T-helper 1 cell (primary cell): ENCODE measurements at places on chromosomes 4 and X.

DNA sequence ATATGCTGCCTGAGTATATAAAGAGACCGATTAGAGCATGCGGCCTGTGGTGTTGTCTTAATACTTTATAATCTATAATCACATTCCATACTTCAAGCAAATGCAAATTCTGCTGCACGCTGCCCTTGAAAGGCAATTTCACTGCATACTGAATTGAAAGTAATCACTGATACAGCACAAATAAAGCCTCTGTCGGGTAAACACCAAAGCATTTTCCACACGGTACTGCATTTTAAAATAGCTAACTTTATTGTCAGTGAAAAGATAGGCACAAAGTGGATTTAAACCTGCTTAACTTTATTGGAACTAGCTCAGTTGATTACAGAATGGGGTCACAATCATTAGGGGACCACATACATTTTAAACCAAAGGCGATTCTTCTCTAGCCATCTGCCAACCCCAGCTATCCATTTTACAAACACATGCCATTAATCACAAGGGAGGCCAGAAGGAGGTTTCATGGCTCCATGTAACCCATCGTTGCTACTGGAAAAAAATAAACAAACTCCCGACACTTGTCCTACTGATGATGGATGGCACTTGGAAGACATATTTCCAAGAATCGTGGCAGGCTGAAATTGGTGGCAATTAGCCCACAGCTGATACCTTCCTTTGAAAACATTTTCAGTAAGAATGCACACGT lies 65.9 kb downstream of the AMOT start:
- DNase-seq: no peak

DNA sequence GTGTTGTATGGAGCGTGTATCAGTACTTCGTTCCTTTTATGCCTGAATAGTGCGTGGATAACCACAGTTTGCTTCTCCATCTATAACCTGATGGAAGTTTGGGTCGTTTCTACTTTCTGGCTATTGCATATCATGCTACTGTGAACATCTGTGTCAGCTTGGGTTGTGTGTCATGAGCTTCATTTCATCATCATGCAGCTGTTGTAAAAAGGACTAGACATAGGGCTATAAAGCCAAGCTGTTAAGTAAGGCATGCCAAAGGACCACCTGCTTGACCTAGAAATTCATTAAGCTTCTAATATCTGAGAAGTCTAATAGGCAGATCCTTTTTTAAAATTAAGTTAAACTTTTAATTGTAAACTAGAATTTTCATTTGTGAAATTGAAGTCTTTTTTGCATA lies 18.4 kb downstream of the SMS start:
- no peak for DNase-seq

DNA sequence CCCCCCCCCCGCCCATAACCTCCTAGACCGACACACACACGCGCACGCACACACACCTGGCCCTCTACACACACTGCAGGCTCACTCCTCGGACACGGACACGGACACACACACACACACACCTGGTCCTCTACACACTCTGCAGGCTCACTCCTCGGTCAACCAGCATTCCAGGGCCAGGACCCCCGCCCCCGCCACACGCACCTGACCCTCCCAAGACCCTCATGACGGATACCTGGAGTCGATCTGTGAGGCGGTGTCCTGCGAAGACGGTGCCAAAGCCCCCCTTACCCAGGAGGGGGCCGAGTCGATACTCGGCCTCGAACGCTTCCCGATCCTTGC lies 552 bp downstream of the PIM2 start:
- DNase-seq: no peak

DNA sequence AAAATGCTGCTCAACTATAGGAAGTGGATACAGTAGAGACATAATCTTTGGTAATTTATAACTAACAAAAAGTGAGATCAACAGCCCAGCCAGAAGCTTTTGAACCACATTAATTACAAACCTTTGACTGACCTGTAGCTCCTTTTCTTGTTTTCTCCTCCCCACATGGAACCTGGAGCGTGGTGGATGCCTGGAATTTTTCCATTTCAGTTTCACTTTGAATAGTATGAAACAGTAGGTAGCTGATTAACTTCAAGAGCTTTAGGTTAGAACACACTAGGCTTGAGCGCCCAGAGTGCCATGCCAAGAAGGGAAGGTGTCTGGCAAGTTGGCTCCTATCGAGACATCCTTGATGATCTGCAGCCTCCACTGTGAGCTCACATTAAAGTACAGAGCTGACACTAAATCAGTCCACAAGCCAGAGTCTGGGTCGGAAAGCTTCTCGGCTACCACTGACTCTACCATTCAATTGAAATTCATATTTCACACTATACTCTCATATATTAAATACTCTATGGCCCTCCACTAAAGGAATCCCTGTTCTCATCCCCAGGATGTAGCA lies 143.4 kb downstream of the GLRA2 start:
- no peak for DNase-seq

GRCh38 chr4:82461710-82462109 lies 31.3 kb downstream of the ENOPH1 start:
- DNase-seq: no peak

- DNase-seq: no peak
These were observed 1548.7 kb downstream of the PCDH7 start for GRCh38 chr4:32268863-32269262.

DNA sequence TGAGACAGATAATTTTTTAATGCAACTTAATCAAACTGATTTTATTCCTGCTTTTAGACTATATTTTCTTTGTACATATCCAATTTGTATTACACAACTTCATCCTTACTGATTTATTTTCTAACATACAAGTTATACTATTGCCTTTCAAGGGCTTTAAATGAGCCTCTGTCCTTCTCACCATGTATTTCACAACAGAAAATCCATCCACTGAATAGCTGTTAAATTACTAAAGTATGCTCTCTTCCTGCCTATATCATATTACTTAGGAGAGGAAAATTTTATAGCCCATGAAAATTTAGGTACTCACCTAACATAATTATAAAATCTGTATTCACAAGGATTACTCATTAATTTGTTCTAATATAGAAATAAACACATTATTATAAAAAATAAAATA lies 528.6 kb downstream of the ANKRD50 start:
- DNase-seq: no peak

DNA sequence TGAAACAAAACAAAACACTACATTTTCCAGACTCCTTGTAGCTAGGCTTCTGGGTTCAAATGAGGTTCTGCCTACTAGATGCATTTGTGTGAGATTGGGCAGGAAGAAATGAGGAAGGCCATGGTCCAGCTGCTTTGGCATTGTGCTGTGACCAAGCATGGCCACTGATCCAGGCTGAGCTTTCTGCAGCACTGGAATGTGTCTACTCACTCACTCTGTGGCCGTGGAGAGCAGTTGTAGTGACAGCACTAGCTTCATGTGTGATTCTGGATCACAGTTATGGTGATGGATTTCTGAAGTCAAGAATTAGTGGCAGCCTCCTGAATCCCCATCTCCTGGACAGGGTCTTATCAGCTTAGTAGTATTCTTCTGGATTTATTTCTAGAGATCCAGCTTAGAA lies 358.9 kb downstream of the GPAT3 start:
- DNase-seq: no peak

DNA sequence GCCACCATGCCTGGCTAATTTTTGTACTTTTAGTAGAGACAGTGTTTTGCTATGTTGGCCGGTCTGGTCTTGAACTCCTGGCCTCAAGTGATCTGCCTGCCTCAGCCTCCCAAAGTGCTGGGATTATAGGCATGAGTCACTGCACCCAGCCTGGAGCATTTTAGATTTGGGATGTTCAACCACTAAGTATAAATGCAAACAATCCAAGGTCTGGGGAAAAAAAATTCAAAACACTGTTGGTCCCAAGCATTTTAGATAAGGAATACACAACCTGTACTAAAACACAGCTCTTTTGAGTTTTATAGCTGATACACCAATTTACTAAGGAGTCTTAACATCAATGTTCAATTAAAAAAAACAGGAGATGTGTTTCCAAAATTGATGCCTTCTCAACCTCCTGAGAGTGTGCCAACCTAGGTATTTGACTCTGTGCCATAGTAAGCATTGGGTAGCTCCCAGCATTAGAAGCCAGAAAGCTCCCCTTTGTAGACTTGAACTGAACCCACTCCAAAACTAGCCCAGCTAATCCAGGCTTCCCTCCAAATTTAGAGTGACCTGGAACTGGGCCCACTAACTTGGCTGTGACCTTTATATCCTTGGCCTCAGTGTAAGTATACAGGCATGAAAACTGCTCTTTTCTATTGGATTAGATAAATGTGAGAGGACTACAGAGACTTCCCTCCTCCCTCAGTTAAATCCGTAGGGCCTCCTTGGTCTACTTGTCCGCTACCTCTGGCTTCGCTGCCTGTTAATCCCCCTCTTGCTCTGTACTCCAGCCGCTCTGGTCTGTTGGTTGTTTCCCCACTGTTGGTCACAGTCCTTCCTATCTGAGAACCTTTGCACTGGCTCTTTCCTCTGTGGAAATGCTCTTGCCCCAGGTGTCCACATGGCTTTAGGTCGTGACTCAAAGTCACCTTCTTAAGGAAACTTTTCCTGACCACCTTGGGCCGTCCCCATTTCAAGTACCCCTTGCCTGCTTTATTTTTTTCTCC lies 77.6 kb downstream of the CCKAR start:
- DNase-seq: no peak

- DNase-seq: peak; percentile 88
These were observed at the start of gene CPEB2 for GRCh38 chr4:15001869-15002658. TSS of gene CPEB2 (plus strand) at chr4:15002481. CDS start at chr4:15002674, 193 bp downstream.

DNA sequence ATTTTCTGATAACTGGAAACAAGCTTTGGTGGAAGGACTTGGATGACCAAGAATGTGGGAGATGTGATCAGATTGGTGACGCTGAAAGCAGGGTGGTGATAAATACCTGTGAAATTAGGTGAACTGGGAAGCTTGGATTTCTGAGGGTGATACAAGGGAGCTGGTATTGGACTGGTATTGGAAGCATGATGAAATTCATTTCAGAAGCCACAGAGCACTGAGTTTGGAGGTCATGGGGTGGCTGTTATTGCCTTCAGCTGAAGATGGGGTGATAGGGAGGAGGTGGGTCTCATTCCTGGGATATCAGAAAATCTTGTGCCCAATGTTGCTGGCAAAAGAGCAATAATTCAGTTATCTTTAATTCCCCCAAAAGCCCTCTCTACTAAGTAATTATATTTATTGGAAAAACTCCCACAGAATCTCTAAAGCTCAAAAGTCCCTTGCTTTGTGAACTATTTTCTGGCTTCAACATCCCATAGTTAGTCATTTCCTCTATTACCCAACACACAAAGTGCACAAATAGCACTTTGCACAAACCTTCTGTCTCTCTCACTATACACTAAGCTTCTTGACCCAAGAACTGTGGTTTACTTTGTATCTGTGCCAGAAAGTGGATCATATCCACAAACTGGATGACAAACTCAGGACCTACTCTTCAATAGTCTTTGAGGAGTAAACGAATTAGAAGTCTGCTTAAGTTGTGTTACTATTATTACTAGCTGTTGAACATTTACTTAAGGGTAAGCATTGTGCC lies 23.1 kb upstream of the CAMK2D start:
- DNase-seq: no peak

DNA sequence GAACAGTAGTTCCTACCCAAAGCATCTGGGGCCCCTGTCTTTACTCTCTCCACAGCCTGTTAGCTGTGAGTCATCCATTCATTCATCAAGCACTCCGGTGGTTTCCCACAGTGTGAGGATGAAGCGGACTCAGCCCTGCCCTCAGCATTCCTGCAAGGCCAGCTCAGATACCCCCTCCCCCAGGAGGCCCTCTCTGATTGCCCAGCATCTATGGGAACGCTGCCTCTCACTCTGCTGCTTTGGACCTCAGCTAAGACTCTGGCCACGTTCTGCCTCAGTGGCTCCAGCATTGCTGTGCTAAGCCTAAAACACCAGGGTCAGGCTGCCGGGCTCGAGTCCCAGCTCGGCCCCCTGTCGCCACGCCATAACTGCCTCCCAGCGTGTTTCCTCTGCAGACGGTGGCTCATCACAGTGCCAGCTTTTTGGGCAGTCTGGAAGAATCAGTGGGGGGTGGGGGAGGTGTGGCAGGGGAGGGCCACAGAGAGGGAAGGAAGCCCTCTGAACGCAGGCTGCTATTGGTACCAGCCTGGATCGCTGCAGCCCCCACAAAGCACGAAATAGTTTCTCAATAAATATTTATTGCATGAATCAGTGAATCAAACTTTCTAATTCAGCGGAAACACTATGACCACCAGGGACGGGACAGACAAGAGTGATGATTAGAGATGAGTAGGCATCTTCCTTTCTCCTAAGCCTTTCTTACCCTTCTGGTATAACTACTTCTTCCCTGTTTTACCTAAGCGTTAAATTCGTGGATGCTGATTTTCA lies 74.4 kb downstream of the SORCS2 start:
- DNase-seq: no peak

DNA sequence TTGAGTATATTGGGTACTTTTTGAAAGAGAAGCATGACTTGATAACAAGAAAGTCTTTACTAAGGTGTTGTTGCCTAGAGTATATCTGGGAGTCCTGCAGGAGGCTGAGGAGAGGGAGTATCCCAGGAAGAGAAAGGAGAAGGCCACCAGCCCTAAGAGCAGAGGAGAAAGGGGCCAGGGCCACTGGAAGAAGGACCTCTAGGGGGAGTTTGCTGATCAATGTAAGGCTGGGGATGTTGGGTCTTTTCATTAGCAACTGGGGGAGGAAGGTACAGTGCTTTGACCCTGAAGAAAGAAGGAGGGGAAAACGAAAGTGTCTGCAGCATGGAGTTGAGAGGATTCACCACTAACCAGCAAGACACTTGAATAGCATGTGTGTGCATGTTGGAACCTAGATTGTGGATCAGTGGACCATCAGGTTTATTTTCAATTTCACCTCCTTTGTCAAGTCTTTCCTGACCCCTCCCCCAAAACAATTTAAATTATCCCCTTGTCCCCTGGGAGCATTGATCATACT lies 4.5 kb downstream of the SMIM9 start:
- DNase-seq: no peak

DNA sequence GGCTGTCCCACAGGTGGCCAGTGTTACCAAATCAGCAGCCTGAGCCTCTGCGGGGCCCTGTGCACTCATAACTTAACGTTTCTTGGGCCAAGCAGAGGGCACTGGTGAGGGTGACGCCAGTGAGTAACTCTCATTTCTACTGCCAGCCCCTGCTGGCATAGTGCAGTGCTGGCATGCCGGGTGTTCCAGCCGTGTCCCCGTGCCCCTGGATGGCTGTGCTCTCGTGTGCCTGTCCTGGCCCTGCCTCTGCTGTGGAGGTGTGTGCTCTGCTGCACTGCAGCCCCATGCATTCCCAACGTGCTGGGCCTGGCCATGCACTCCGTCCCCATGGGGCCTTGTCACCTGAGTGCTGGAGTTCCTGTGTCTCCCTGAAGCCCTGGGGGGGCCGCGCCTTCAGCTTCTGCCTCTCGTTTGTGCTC lies 14.7 kb downstream of the TBC1D14 start:
- no peak for DNase-seq
